Transverse colon (tissue), 4 donors: ENCODE measurements at places on chromosomes 4 and X. TPM values are rescaled to one million over a fixed set of nuclear protein-coding genes. Genes with fewer than 3 reads are reported as not detected.

FGF13 gene
- 0.60 TPM for total RNA-seq

DNA sequence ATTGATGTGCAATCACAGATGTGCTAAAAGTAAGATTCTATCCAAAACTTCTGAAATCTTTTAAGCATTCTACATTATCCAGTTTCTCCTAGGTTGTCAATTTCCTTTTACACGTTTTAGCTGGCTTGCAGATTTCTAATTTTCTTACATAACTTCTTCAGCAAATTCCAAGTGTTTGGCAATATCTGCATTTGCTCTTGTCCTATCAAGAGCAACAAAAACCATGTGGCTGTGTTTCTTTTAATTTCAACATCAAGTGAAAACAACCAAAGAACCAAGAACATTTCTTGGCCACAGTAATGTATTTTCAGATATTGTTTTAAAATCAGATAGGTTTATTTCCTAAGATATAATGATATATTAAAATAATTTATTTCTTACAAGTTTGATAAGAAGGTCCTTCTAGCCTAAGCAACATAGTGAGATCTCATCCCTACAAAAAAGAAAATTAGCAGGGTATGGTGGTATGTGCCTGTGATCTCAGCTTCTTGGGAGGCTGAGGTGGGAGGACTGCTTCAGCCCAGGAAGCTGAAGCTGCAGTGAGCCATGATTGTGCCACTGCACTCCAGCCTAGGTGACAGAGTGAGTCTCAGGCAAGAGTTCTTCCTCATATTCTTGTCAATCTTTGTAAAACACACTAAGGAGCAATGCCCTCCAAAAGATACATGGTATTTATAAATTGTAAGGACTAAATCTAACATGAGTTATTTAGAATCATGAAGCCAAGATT lies 131.4 kb upstream of the NAP1L5 start:
- DNase-seq = no peak

GRCh38 chr4:11436084-11436483 lies 7.4 kb upstream of the HS3ST1 start:
- DNase-seq = no peak

GRCh38 chrX:386239-386767 lies 404 bp downstream of the PPP2R3B start:
- no peak for DNase-seq

- no peak for DNase-seq
These were observed at the start of gene CT55 for GRCh38 chrX:135170877-135171519. TSS of gene CT55 (minus strand) at chrX:135171398. CDS start at chrX:135171171, 227 bp downstream.
